ENCODE measurements at places on chromosomes 5 and 9. TPM values are rescaled to one million over a fixed set of nuclear protein-coding genes. Genes with fewer than 3 reads are reported as not detected.

Gene BRD3OS
- 8.4 TPM for polyA plus RNA-seq

Gene UGT3A2
- 1.6 TPM for polyA plus RNA-seq

Gene WDR38
- not detected for polyA plus RNA-seq

Gene OTULINL
- 15.8 TPM for polyA plus RNA-seq

Gene FREM1
- 10.0 TPM for polyA plus RNA-seq

Gene CKS2
- polyA plus RNA-seq = 95.6 TPM

Gene SPEF2
- polyA plus RNA-seq = 17.3 TPM

Gene HMMR
- 10.0 TPM for polyA plus RNA-seq

Gene SH3RF2
- 31.9 TPM for polyA plus RNA-seq

Gene ANKRD55
- polyA plus RNA-seq = 0.18 TPM

Gene ITGA2
- 13.7 TPM for polyA plus RNA-seq

Gene GNPDA1
- polyA plus RNA-seq = 117 TPM

Gene HSPB3
- 0.61 TPM for polyA plus RNA-seq

Gene RNF183
- 0.91 TPM for polyA plus RNA-seq
